ENCODE measurements at places on chromosomes 1 and 21.

- DNase-seq, result no peak
These were observed 24.7 kb downstream of the CAPZB start for GRCh38 chr1:19460535-19461219.

GRCh38 chr1:86061551-86061990 is 95.0 kb downstream of the COL24A1 start:
- DNase-seq, result no peak

DNA sequence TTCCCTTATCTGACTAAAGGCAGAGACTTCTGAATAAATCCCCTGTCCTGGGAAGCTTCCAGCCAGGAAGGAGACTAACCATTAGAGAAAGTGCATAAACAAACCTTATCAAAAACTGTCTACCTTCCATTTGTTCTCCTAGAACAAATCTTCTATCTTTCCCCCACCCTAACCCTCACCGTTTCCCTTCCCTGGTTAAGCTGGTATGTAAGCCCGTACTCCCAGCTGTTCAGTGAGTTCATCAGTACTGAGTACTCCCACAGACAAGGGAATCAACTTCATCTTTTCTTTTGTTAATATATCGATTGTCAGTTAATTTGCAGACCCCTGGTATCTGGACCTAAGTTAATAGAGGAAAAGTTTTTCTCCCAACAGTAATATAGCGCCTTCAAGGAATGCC is 20.1 kb upstream of the COG2 start:
- no peak for DNase-seq

DNA sequence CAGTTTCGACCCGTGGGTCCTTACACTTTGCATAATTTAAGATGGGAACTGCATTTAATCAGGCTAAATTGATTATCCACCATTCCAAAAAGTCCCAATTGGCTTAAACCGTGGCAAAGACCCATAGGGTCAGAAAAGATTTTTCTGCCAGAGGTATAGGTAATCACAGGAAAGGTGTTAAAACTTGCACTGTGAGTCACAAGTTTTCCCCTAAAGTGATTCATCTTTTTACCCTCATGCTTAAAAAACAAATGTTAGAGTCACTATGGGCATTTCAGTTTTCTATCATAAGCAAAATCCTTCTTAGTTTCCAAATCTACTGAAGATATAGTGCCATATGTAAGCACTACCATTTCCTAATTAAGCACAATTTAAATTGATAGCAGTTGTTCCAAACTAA is 1079.8 kb downstream of the ADGRL2 start:
- no peak for DNase-seq

GRCh38 chr1:171663854-171664575 is 11.5 kb upstream of the MYOC start:
- no peak for DNase-seq

GRCh38 chr21:32008714-32009113 is 135.9 kb downstream of the HUNK start:
- DNase-seq, result no peak

DNA sequence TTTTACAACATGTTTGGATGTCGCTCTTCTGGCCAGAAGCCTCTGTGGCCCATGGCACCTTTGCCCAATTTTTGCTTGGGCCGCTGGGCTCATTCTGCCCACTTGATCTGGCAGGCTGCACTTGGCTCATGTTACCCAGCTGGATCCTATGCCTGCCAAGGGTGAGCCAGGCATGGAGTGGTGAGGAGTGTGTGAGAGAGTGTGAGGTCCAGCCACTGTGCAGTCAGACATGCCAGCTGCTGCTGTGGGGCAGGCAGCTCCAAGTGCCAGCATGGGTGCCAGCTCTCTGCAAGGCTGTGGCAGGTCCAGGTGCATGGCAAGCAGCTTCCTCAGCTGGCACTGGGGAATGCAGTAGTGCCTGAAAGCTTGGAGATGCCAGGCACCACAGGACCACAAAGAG is 71.0 kb downstream of the EBNA1BP2 start:
- DNase-seq, result no peak

- no peak for DNase-seq
These were observed 93.8 kb downstream of the DMRTA2 start for GRCh38 chr1:50329332-50329932.

DNA sequence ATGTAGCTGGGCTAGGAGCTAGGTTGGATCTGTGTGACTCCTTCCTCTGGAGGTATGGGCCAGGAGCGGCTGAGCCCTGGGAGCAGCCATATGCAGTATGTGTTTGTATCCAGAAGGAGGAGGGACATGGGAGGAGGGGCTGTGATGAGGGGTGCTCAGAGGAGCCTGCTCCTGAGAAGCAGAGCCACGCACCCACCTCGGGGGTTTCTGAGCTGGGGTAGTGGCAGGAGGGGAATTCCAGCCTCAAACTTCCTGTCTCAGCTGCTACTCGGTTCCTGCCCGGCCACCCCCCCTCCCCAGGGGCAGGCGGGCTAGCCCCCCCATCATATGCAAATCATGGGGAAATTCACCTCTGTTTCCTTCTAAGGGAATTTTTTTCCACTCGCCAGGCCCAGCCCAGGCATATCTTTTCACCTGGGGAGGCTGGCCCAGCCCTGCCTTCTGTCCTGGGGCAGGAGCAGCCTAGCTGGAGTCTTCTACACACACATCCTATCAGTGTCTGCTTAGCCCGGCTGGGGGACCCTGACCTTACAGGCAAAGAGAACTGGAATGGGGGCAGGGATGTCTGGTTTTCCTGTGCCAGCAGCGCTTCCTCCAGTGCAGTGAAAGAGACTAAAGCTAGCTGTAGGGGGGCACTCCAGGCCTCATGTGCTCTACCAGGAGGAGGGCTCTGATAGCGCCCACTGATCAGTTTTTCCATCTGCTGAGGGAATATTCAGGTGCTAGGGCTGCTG is 3.0 kb downstream of the ZC3H12A start:
- DNase-seq, result peak; percentile 91

- no peak for DNase-seq
These were observed at the start of gene PDZK1 for GRCh38 chr1:145707183-145707867. Gene PDZK1, minus strand, starts transcription at chr1:145707368. Its CDS starts 19,347 bp downstream, at chr1:145688021.

All from CD4-positive, alpha-beta T cell treated with Interleukin-1 beta for 1 hour (primary cell).